Activated T-helper 9 cell treated with anti-CD3 and anti-CD28 coated beads, Interleukin-2, amount 50 U/mL, for 16 hours (primary cell): ENCODE measurements at places on chromosomes 6 and 20.

DNA sequence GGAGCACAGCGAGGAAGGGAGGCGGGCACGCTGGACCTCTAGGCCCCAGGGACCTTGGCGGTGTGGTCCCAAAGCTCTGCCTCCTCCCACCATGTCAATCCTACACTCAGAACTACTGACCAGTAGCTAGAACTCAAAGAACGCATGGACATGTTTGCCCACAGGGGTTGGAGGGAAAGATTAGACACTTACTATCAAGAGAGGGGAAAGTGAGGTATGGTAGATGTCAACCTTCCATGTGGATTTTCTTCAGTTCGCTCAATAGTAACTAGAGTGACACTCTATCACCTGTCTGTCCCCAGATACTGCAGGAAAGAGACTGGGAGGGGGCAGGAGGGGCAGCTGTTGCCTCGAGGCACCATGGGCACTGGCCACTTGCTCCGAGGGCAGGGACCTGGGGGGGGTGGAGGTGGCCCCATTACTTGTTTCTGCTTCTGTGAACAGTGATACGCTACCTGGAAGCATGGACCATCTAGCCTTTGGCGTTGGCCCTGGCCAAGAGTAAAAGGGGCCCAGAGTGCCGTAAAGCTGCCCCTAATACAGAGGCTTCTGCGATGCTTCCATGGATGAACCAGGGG lies 912 bp upstream of the DIDO1 start:
- no peak for DNase-seq

DNA sequence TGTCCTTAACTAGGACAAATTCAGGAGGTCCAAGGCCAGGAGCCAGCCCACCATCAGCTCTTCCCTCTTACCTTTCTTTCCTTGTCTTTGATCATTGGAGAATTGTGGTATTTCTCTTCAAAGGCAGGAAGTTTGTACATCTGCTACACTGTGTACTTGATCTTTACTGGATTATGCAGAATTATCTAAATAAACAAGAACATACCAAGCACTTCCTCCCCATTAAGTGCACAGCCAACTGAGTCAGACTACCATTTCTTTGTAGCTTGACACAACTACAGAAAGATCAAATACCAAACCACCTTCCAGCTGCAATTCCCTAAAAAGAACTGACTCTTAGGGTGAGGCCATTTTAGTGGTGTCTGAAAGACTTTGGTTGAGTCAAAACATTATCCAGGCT lies 195.1 kb downstream of the HDGFL1 start:
- DNase-seq = no peak

GRCh38 chr20:58993332-58994248 lies 12.5 kb downstream of the NELFCD start:
- no peak for DNase-seq

- no peak for DNase-seq
Measured at GRCh38 chr6:111757342-111757741, 115.9 kb downstream of the FYN start.

DNA sequence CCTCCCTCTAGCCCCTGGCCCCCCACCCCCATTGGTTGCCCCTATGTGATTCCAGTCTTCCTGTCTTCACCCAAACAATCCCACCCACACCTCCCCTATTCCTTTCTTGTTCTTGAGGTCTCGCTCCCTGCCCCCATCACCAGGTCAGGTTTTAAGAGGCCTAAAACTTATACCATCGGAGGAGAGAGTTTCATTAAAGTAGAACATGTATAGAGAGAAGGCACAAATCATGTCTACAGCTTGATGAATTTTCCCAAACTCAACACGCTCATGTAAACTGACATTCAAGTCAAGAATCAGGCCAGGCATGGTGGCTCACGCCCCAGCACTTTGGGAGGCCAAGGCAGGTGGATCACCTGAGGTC lies 44.5 kb downstream of the TGM2 start:
- no peak for DNase-seq

- no peak for DNase-seq
Measured at GRCh38 chr6:73236144-73236750, 11.0 kb upstream of the KHDC1L start.

- DNase-seq = no peak
Measured at GRCh38 chr6:39908838-39909583, 25.3 kb downstream of the MOCS1 start.
